Progenitor cell of endocrine pancreas (in vitro differentiated cells): ENCODE measurements at places on chromosomes 2 and 18.

DNA sequence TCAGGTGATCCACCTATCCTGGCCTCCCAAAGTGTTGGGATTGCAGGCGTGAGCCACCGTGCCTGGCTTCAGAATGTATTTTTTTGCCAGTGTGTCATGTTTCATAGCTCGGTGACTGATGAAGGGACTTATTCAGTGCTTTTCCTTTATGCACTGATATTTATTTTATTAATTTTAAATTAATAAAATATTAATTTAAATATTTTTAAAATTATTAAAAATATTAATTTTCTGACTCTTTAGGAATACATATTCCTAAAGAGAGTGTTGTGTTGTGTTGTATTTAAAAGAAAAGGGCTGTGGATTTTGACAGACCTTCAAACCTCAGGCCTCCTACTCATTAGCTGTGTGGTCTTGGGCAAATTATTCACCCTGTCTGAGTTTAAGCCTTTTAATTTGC, 22.3 kb downstream of the RAB27B start:
- DNase-seq: no peak

DNA sequence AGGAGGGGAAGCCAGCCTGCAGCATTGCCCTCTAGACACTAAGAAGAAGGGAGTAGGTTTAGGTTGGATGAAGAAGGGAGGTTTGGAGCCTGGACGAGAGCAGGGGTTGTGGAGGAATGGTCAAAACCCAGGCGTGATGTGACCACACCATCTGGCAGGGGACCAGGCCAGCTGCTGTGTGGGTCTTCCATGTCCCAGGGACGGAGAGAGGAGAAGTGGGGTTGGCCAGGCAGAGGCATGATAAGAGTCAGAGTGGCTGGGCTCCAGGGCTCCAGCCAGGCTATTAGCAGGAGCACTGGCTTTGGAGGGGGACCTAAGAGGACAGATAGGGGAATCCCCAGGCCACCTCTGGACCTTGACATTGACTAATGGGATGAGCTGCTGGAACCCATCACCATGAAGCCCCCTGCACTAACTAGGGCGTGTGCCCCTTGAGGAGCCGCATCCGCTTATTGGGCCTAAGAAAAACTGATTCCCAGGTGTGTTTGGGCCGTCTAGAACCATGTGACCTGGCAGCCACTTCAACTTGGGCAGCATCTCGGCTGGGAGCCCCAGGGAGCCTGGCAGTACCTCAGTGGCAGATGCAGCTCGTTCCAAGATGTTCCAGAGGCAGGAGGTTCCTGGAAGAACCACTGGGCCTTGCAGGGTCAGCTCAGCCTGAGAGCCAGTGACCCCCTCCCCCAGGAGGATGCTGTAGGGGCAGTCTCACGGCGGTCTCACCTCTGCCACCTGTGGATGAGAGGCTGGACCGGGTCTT, 235.1 kb downstream of the AGAP1 start:
- DNase-seq: no peak

GRCh38 chr2:26214759-26215158, 29.7 kb downstream of the HADHA start:
- DNase-seq: no peak

GRCh38 chr2:44121899-44122298, 46.8 kb upstream of the PPM1B start:
- no peak for DNase-seq

DNA sequence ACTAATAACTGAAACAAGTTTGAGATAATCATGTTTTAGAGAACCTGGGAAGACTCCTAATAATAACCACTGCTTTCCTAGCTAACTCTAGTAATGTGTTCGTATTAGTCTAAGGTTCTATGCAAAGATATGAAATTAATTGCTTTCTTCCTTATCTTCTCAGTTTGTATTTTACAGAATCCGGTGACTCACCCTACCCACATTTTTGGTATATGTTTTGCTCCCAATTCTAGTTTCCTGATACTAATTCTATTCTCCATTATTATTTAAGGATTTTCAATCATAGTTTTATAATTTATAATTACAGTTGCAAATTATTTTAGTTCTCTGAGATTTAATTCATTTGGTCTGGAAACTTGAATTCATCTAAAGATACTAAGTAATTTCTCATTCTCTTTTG, 394.6 kb upstream of the SETBP1 start:
- DNase-seq: no peak
